ENCODE measurements at places on chromosomes 4 and X.
A peak's percentile ranks its signal among the peaks of the same experiment; 100 is the strongest.

- no peak for DNase-seq
These were observed 2.0 kb downstream of the MID1IP1 start for GRCh38 chrX:38803243-38803587.

- DNase-seq, result peak; percentile 31
These were observed at the start of gene C4orf36 for GRCh38 chr4:86891762-86892635. Gene C4orf36 (minus strand): TSS chr4:86892422. CDS start chr4:86891520, 902 bp downstream.

GRCh38 chrX:102599951-102600579 is 750 bp downstream of the ARMCX5 start:
- no peak for DNase-seq

- DNase-seq, result no peak
These were observed 148.4 kb upstream of the PLAC1 start for GRCh38 chrX:134806707-134807038.

DNA sequence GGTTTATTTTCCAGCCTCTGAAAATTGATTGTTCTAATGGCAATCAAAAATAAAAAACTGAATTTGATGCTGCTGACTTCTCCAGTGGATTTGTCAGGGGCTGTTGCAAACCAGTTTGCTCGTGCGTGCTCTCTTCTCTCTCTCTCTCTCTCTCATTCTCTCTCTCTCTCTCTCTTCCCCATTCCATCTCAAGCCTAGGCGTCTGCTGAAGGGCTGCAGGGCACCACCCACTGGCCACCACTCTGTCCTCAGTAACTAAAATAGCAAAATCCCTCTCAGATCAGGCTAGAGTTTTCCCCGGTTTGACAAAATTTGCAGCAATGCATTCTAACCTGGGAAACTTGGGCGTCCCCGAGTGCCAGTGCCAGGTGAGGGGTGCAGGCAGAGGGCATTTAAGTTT is 19.4 kb downstream of the NKX6-1 start:
- no peak for DNase-seq

Measured in activated CD4-positive, alpha-beta T cell treated with anti-CD3 and anti-CD28 coated beads, Interleukin-2, amount 10 ng/mL, durations not matched to agents 7 days and 5 days (primary cell).